NCI-H526 treated with DMSO at 0.1 percent for 48 hours (cell line): ENCODE measurements at places on chromosomes 3 and 15.

DNA sequence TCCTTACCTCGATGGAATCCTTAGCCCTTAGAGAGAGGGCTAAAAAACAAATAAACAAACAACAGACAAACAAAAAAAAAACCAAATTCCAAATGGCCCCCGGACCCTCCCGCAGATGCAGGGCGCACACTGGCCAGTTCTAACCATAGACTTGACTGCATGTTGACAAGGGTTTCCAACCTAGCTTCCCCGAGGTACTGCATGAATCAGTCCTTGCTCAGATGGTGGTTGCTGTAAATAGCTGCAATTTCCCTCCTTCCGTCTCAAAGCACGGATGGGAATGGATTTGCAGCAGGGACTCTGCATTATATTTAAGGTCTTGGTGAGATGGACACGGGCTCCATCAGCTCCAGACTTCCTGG, 162.8 kb downstream of the CD47 start:
- no peak for DNase-seq

GRCh38 chr3:151964743-151965142, 91.3 kb downstream of the SUCNR1 start:
- no peak for DNase-seq

DNA sequence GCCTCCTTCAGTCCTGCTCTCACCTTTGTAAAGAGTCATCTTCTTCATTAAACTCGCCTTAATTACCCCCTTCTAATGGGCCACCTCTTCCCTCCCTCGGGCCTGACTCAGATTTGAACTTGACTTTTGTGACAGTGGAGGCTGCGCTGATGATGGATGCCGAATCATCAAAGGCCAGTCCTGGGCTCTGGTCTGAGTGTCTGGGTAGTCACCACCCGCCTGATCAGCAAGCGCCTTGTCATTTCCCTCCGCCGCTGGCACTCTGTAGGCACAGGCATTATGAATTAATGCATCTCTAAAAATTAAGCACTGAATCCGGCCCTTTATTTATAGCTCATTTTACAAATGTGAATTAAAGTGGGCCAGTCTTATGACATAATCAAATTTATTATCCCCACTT, 116.7 kb upstream of the PROK2 start:
- DNase-seq = no peak

- no peak for DNase-seq
Observed at GRCh38 chr3:51350751-51351150, 34.3 kb upstream of the MANF start.

DNA sequence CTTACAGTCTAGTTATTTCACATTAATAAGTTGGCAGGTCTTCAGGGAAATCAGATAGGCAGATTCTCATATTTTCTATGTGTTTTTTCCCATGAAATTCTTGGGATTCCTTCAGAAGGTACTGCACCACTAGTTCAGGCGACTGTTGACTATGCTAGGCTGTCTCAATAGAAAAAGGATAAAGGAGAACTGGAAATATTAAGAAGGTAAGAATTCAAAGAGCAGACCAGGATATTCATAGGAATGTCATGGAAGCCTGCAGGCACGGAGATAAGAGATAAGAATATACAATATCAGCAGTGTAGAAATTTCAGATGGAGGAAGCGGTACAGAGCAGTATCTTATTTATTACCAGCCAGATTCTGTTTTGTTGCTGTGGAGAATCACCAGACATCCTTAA, 432.1 kb upstream of the MDFIC2 start:
- DNase-seq = no peak
